NCI-H1436 (cell line): ENCODE measurements at places on chromosomes 3 and 15.

GRCh38 chr3:114446600-114446999, 152.8 kb downstream of the TIGIT start:
- DNase-seq, result no peak

DNA sequence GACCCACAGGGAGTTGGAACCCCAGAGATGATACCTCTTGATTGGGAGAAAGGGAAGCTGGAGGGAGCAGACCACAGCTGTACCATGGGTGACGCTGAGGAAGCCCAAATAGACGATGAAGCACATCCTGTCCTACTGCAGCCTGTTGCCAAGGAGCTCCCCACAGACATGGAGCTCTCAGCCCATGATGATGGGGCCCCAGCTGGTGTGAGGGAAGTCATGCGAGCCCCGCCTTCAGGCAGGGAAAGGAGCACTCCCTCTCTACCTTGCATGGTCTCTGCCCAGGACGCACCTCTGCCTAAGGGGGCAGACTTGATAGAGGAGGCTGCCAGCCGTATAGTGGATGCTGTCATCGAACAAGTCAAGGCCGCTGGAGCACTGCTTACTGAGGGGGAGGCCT, 201.1 kb downstream of the AKAP13 start:
- DNase-seq, result no peak

- peak; percentile 16 for DNase-seq
Measured at GRCh38 chr3:115961380-115961779, 338.1 kb downstream of the GAP43 start.

- DNase-seq, result no peak
Measured at GRCh38 chr3:110971010-110971601, 100.5 kb upstream of the NECTIN3 start.

- DNase-seq, result no peak
Measured at GRCh38 chr3:192409838-192410683, 317.3 kb downstream of the FGF12 start.

DNA sequence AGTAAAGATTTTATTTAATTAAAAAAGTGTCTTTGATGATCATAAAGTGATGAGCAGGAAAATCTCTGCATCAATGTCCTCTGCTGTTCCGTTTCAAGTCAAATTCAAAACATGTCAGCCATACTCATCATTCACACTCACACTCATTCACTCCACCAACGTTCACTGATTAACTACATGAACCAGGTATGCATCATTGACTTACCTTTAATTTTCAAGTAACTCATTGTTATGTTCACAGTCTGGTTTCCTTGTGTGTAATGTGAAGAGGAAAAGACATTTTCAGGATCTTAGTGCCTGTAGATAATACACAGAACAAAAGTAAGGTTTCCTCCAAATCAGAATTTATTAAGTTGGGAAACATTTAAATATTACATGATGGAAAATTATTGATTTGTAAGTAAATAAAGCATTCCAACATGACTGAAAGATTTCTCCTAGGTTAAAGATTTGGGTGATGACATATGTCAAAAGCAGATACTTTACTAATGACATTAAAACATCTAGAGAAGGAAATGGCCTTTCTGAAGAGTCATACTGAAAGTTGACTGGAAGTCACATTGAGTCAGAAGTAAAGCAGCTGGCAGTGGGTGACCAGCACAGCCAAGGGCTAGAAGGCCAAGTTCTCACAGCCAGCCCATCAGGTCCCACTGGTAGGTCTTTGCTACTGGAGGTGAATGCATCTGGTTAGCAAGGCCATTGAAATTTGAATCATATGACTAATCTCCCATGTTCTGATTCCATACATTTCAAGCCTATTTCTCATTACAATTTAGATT, 251.9 kb downstream of the CDIN1 start:
- no peak for DNase-seq

- DNase-seq, result peak; percentile 13
Measured at GRCh38 chr15:56052395-56053045, 59.1 kb upstream of the NEDD4 start.

GRCh38 chr3:53483821-53484220, 10.6 kb upstream of the CACNA1D start:
- DNase-seq, result no peak

DNA sequence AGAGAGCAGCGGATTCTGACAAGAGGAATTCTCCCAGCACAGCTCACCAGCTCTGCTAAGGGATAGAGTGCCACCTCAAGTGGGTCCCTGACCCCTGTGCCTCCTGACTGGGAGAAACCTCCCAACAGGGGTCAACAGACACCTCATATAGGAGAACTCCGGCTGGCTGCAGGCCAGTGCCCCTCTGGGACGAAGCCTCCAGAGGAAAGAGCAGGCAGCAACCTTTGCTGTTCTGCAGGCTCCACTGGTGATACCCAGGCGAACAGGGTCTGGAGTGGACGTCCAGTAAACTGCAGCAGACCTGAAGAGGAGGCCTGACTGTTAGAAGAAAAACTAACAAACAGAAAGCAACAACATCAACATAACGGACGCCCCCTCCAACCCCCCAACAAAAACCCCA, 31.3 kb upstream of the FGF12 start:
- no peak for DNase-seq

- no peak for DNase-seq
Measured at GRCh38 chr3:127714866-127715265, 42.1 kb downstream of the ABTB1 start.

DNA sequence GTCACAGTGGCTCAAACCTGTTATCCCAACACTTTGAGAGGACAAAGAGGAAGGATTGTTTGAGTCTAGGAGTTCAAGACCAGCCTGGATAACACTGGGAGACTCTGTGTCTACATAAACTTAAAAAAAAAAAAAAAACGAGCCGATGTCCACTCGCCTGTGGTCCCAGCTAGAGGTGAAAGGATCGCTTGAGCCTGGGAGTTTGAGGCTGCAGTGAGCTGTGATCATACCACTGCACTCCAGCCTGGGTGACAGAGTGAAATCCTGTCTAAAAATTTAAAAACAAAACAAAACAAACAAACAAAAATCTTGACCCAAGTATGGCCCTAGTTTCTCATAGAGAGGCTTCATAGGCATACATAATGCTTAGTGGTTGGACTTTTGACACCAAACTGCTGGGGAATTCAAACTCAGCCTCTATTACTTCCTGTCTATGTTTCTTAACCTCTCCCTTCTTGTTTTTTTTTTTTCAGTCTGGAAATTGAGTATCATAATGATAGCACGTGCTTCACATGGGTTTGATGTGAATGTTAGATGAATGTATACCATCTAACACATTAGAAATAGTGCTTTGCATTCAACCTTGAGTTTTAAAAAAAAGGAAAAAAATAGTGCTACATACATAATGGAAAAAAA, 46.4 kb upstream of the CAPN7 start:
- no peak for DNase-seq

- DNase-seq, result no peak
Measured at GRCh38 chr3:120678331-120678947, 3.6 kb downstream of the HGD start.

DNA sequence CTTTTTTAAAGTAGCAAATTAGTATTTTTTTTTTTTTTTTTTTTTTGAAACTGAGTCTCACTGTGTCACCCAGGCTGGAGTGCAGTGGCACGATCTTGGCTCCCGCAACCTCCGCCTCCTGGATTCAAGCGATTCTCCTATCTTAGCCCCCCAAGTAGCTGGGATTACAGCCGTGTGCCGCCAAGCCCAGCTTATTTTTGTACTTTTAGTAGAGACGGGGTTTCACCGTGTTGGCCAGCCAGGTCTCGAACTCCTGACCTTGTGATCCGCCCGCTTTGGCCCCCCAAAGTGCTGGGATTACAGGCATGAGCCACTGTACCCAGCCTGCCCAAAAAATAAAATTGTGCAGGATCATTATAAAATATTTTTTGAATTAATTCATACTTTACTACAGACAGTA, 272.2 kb upstream of the UBE2E1 start:
- no peak for DNase-seq

DNA sequence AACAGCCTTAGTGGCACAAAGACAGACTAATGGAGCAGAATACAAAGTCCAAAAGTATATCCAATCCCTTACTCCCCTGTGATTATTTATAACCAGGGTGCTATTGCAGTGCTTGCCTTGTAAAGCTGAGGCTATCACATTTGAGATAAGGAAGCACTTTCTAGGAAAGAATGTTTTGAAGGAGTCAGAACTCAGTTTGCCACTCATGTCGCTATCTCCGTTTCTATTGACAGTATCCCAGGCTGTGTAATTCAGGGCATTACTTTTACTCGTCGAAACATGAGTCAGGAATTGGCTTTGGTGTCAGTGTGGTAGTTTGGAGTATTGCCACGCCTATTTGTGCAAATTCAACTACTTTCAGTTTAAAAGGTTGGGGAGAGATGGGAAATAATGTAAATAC, 78.4 kb downstream of the FBXL2 start:
- no peak for DNase-seq

DNA sequence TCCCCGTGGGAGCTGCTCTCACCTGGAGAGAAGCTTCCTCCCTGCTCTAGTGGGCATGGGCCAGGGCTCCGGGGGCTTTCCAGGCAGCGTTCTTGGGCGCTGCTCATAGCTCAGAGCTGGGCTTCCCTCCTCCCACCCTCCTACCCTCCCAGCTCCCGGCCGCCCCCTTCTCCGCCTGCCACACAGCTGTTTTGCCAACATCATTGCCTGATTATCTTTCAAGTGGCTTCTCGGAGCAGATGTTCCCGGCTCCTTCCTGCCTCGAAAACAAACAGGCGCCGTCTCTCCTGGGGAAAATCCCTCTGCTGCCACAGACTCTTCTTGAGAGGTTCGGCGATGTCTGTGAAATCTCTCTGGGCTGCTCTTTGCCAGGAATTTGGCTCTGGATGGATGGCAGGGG, 195.6 kb downstream of the RPLP1 start:
- peak; percentile 22 for DNase-seq

DNA sequence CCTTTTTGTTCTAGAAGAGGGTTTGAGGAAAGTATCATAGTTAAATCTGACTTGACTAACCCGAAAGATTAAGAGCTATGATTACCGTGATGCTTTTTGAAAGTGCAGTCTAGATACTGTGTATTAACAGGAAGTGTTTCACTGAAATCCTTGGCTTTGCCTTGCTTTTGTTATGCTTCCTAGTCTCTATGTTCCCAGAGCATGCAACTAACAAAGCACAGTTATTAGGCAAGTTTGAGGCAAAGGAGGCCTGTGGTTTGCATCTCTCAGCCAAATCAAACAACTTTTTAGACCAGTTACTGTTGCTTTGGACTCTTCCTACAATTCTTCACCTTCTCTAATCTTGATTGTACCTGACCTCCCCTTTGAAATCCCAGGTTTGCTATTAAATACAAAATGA, 3.9 kb downstream of the LXN start:
- DNase-seq, result no peak

GRCh38 chr3:128078875-128079274, 26.6 kb downstream of the SEC61A1 start:
- no peak for DNase-seq

DNA sequence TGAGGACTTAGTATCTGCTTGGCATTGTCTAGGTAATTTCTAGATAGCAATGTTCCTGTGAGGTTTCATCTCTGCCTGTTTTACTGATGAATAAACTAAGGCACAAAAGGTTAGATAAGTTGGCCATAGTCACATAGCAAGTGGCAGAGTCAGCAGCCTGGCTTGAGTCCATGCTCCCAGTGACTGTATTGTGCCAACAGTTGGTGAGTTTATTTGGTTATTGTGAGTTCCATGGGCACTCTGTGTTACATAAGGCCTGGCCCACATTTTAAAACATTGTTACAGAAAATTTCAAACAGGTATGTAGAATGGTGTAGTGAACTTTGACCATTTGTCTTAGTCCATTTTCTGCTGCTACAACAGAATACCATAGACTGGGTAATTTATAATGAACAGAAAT, 15.2 kb downstream of the MCM2 start:
- DNase-seq, result no peak

DNA sequence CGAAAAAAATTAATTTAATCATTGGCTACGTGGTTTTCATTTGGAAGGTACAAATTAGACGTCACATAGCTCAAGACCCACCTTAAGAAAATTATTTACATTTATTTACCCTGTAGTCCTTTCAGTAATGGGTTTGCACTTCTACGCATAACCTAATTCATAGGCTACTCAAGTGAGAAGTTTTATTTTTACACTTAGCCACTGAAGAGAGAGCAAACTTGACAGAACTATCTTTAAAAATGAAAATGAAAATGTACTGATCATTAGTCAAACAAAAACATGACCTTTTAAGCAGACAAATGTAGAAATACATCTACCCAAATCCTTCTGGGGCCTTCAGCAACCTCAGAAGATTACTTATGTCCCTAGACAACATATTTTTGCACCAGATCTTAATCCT, 269.4 kb upstream of the TTC14 start:
- DNase-seq, result no peak

GRCh38 chr3:178562143-178562946, 26.1 kb downstream of the KCNMB2 start:
- DNase-seq, result no peak

DNA sequence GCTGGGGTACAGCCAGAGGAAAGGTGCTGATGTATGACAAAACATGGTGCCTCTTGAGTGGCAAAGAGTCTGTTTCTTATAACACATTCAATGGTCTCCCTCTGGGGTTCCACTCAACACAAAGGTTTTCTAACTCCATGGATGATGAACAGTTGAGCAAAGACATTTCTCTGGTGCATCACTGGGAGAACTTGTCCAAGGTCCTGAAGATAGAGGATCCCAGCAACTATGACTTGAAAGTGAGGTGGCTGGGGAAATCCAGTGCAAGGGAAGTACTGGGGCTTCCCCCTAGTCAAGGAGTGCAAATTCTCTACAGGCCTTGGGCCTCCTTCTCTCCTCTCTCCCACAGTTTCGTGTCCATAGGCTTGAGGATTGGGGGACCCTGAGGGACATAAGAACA, 431.1 kb downstream of the WDR72 start:
- DNase-seq, result no peak

DNA sequence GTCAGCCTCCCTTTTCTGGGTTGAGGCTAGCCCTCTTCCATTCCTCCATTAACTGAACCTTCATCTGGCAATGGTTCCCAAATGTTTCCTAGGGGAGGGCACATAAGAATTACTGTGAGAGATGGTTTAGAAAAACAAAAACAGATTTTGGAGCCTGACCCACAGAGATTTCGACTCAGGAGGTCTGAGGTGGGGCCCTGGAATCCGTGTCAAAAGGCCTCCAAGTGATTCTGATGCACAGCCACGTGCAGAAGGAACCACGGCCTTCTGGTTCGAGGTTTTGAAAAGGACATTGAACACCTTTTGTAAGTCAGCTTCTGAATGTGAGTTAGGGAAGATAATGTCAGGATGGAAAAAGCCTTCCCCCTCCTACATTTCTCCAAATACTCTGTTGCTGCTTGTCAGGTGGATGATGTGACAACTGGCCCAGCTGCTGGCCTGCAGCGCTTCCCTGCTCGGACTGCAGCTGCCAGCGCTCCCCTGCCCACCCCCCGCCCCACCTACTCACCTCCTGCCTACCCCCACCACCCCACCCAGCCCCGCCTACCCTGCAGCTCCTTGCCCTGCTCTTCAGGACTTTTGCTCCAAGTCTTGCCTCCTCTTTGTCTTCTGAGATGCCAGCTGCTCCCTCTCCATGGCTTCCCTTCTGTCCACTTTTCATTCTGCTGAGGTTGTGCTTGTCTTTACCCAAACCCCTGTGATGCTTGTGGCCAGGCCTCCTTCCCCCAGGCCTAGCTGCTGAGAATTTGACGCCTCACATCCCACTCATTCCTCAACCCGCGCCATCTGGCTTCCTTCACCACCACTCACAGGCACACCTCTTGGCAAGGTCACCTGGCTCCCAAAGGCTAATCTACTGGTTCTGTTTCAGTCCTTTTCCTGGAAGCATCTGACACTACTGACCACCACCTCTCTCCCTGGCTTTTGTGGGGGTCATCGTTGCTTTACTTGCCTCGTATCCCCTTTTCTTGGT, 6.6 kb downstream of the EHD4 start:
- no peak for DNase-seq
